ENCODE measurements at places on chromosomes 6 and 20.

DNA sequence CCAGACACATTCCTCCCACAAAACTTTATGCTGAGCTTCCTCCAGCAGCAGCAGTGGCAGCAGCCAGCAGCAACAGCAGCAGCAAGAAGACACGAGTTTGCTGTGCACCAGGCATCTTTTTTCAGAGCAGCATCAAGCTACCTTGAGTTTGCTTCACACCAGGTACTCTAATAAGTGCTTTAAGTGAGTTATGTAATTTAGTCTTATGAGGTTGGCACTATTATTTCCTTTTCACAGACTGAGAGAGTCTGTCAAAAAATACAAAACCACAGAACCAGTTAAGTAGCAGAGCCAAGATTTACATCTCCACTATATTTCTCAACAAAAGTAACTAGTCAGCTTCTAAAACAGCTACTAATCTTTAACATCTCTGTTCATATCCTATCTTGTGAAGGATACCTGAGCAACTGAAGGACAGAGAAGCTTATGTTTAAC is 23.7 kb downstream of the RANBP9 start:
- DNase-seq, result no peak

DNA sequence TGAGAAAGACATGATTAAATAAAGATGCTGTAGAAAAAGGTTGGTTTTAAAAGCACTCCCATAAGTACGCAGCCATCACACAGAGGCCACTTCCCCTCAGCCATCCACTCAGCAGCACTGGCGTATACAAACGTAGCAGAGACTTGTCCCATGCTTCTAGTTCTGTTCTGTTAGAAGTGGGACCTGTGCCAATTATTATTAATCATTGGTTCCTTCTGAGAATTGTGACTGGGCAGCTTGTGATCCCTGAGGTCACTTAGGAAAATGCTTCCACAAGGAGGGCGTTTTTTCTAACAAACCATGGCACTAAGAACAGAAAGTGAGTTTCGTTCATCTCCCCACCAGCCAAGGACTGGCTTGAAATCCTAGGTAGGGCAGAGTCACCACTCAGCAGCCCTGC is 53.9 kb downstream of the FAM120B start:
- peak; percentile 34 for DNase-seq

DNA sequence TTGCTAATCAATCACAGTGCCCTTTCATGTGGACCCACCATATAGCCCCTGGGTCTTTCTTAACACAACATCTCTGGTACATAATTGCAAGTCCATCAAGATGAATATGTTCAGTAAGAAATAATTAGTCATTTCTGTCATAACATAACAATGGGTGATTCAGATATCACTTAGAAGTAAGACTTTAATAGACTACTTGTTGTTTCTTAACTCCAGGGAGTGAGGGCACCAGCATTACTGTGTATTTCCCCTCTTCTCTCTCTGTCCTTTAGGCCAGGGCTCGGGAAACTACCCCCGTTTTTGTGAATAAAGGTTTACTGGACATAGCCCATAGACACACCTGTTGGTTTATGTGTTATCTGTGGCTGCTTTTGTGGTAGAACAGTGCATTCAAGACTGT is 123.5 kb downstream of the SLC24A3 start:
- no peak for DNase-seq

DNA sequence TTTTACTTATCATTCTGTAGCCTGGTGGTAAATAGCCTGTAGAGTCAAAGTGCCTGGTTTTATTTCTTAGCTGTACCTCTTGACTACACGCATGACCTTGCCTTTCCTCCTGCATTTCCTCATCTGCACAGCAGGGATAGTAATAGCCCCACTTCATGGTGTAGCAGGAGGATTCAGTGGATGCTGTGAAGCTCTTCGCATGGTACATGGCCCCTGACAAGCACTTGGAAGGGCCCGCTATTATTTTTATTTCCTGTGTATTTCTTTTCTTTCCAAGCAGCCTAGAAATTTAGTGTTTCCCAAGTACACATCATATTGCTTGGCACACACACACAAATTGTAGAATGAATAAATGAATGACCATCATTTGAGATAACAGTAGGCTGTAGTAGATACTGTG is 547.2 kb downstream of the CDH26 start:
- no peak for DNase-seq

DNA sequence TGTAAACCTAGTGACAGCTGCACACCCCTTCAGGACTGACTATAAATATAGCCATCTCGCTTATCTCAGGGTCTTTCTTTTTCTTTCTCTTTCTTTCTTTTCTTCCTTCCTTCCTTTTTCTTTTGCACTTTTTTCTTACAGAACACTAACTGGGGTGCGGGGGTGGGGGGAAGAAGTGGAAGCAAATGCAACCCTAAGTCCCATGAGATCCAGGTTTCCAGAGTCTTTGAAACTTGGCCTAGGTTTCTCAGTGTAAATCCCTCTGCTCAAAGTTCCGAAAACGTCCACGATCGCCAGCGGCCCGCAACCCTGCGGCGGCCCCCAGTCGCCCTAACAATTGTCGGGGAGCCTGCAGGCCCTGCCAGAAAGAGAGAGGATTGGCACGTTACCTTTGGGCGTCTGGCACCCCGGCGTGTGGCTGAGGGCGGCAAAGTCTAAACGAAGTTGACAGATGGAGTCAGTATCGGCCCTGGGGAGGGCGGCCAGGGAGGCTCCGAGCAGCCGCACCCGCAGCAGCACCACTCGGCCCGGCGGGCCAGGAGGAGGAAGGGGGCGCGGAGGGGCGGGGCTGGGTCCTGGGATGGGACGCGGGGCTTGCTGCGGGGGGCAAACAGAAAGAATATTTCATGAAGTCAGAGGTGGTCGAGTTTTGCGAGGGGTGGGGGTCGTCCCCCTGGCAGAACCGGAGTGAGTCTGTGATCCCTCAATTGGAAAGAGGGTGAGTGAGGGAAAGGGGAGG is 577 bp upstream of the FOXF2 start:
- DNase-seq, result no peak

GRCh38 chr6:124028117-124028516 is 224.5 kb downstream of the NKAIN2 start:
- DNase-seq, result no peak

- DNase-seq, result peak; percentile 50
These were observed 61.5 kb downstream of the GPX5 start for GRCh38 chr6:28586962-28587745.

GRCh38 chr6:68652117-68652536 is 17.0 kb downstream of the ADGRB3 start:
- DNase-seq, result no peak

GRCh38 chr6:63584566-63584965 is 12.3 kb downstream of the LOC128125822 start:
- DNase-seq, result no peak

GRCh38 chr6:56727097-56727850 is 84.6 kb upstream of the DST start:
- DNase-seq, result peak; percentile 54

- no peak for DNase-seq
These were observed 6.7 kb downstream of the PFDN4 start for GRCh38 chr20:54214566-54214965.

GRCh38 chr6:125273965-125274364 is 27.8 kb downstream of the HDDC2 start:
- DNase-seq, result peak; percentile 57
